Dermis lymphatic vessel endothelial cell (primary cell): ENCODE measurements at places on chromosomes 7 and 10. TPM values are rescaled to one million over a fixed set of nuclear protein-coding genes. Genes with fewer than 3 reads are reported as not detected.

VENTX gene
- not detected in 2 replicates for total RNA-seq

COL26A1 gene
- not detected in 2 replicates for total RNA-seq

OR6V1 gene
- not detected in 2 replicates for total RNA-seq

CPEB3 gene
- 1.6 TPM in 2 replicates for total RNA-seq

DRGX gene
- not detected in 2 replicates for total RNA-seq

TMEM229A gene
- total RNA-seq, result not detected in 2 replicates

GIMAP4 gene
- total RNA-seq, result 250 and 389 TPM in 2 replicates

ALKBH4 gene
- 10.6 and 11.7 TPM in 2 replicates for total RNA-seq

HOXA13 gene
- total RNA-seq, result not detected in 2 replicates

FZD8 gene
- 17.9 and 32.9 TPM in 2 replicates for total RNA-seq

PAPOLB gene
- total RNA-seq, result 0.11 and 0.60 TPM in 2 replicates

PNLIPRP1 gene
- not detected in 2 replicates for total RNA-seq

CHN2 gene
- 0.34 and 0.65 TPM in 2 replicates for total RNA-seq
